T-helper 9 cell (primary cell): ENCODE measurements at places on chromosomes 3 and 15.

DNA sequence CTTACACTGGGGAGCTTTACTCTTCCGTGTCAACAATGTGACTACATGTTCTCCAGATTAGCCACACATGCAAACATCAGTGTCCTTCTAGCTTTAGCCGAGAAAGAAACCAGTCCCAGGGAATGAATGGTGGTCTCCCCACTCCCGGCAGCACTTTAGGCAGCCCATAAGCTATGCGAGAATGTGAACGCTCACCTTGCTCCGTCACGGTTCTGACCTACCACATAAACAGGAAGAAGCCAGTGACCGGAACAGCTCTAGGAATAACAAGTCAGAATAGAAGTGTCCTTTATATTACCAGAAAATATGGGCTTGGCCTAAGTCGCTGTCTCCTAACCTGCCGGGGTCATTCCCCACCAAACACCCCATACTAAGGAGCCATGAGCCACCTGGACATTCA lies 98.0 kb upstream of the ABHD17C start:
- DNase-seq = no peak

DNA sequence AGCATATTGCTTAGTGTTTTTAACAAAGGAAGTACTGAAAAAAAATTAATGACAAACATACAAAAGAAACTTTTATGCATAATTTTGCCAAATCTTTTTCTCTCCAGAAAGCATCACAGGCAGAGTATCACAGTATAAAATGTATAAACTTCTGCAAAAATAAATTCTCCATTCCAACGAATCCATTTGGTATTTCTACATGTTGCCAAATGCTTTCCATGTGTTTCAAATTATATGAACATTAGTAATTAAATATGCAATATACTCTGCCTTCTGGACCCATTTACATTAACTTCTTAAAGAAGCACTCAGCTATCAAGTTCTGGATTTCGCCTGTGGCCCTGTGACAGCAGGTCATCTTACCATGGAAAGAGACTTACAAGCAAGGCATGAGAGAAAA lies 189.1 kb upstream of the ALCAM start:
- no peak for DNase-seq

DNA sequence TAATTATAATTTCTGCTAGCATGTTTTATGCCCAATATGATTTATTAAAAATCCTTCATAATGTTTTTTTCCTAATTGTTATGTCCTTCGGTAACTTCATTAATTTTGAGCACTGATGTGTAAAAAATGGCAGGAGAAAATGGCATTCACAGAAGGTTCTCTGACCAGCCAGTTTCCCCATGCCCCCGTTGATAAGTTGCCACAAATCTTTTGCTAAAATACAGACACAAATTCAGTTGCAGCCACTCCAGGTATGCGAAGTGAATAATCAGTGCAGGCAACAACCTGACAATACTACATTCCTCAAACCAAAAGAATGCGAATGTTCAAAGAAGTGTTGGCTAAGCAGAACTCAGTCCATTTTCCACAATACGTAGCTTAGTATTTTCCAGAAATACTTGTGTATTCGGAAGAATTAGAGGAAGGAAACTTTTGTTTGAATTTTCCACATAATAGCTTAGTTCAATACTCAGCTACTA lies 32.7 kb downstream of the CHL1 start:
- DNase-seq = no peak

GRCh38 chr3:110932567-110932966 lies 139.0 kb upstream of the NECTIN3 start:
- DNase-seq = no peak

GRCh38 chr3:194930377-194931204 lies 244.9 kb downstream of the FAM43A start:
- no peak for DNase-seq

- DNase-seq = no peak
These were observed 20.1 kb upstream of the IGF1R start for GRCh38 chr15:98628216-98628615.

DNA sequence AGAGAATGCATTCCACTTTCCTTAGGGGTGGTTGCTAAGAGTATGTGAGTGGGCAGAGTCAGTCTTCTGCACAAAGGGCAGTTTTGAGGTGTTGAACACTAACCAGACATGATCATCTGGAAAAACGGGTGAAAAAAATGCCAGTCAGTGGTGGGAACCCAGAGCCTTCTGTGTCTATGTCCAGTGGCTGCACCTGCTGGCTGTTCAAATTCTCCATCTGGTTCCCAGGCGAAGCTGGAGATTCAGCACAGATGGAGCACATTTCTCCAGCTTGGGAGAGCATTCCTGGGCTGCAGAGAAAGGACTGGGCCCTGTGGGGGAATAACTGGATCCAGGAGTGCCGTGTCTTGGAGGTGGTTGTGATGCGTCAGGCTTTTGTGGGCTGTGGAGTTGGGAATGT lies 74.1 kb downstream of the TRAK1 start:
- DNase-seq = no peak

GRCh38 chr15:38164061-38164460 lies 88.6 kb upstream of the SPRED1 start:
- DNase-seq = no peak

- DNase-seq = no peak
These were observed 203.1 kb downstream of the KCNAB1 start for GRCh38 chr3:156323466-156323865.

GRCh38 chr15:58987491-58988005 lies at the start of gene RNF111:
RNF111 (plus strand) TSS chr15:58987663; CDS start chr15:59030823, 43,160 bp downstream.
- peak; percentile 81 for DNase-seq

DNA sequence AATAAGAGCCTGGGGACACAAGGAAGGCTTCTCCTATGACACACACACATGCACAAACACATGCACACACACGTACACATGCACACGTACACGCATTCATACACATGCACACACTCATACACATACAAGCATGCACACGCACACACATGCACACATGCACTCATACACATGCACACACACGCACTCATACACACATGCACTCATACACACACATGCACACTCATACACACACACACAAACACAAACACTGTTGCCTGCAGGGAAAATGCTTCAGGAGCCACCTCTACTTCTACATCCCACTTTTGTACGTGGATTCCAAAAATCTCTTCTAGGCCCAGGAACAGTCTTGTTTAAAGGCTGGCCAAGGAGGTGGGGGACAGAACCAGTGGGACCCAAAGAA lies 20.7 kb upstream of the NR2E3 start:
- DNase-seq = no peak

GRCh38 chr3:117844676-117845075 lies 1135.1 kb downstream of the TUSC7 start:
- DNase-seq = no peak

GRCh38 chr3:102460579-102460978 lies 25.8 kb downstream of the ZPLD1 start:
- no peak for DNase-seq

GRCh38 chr3:180860180-180860858 lies 52.2 kb upstream of the FXR1 start:
- no peak for DNase-seq

DNA sequence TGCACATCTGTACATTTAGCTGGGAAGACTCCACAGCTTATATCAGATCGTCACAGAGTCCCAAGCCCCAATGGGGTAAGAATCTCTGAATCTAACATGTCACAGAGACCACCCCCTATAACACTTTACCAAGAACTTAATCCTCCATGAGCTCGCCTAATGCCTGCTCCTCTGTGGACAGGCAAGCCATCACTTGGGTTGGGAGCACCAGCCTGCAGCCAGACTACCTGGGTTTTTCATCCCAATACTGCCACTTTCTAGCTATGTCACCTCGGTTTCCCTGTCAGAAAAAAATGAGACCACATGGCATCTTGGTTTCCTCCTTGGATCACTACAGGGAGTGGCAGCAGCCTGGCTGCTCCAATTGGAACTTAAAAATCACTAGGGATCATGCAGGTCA lies 277.9 kb upstream of the TLE3 start:
- DNase-seq = no peak

DNA sequence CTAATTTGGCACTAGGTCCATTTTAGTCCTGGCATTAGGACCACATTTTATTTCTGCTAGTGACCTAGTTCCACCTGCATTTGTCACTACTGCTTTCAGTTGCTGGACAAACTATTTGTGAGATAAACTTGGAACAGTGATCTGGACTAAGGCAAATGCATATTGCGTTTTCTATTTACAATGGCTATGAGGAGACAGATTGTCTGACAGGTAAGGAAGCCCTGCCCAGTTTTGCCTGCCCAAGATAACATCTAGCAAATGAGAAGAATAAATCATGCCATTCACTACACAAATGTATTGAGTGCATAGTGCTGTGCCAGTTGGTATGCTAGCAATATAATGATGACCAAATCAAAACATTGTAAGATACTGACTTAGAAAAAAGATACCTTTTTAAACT lies 245.7 kb downstream of the GRM7 start:
- DNase-seq = no peak

DNA sequence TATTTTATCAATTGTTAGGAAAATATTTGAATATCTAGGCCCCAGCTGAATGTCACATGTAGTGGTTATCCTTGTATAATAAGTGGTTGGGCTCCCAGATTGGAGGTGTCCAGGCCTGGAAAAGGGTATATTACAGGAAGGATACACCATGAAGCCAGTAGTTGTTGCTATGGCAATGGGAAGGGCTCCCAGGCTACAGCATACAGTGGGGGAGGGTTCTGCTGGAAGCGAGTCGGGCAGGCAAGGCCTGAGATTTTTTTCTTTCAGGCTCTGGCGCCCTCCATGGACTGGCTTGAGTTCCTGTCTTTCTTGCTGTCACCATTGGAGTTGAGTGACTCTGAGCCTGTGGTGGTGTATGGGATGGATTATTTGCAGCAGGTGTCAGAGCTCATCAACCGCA lies 8.9 kb downstream of the ECE2 start:
- DNase-seq = no peak

GRCh38 chr15:71883447-71883846 lies 73.1 kb downstream of the NR2E3 start:
- DNase-seq = no peak

GRCh38 chr3:36095238-36095637 lies 285.1 kb upstream of the STAC start:
- DNase-seq = no peak

DNA sequence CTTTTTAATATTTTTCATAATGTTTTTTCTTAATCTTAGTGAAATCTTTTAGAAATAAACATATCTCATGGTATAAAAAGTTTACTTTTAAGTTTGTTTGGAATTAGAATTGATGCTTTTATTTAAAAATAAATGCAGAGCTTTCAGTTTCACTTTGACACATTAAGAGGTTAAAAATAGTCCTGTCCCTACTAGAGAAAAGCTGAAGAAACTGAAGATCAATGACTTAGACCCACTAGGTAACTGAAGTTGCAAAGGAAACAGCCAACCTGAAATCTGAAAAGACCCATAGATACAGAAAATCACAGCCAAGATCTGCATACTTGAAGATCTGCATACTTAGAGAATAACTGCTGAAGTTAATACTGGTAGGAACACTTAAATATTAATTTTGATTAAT lies 237.6 kb downstream of the RAP2B start:
- no peak for DNase-seq

- no peak for DNase-seq
These were observed 40.0 kb upstream of the TEX9 start for GRCh38 chr15:56325186-56325585.

- no peak for DNase-seq
These were observed 29.1 kb upstream of the MAN2C1 start for GRCh38 chr15:75397494-75397893.

- no peak for DNase-seq
These were observed 24.8 kb upstream of the ZFAND6 start for GRCh38 chr15:80034629-80035028.

- DNase-seq = no peak
These were observed 64.8 kb downstream of the RBMS3 start for GRCh38 chr3:29345516-29346300.

GRCh38 chr3:56054844-56055243 lies 413.4 kb downstream of the ERC2 start:
- DNase-seq = no peak

GRCh38 chr15:33392453-33392852 lies 81.7 kb downstream of the RYR3 start:
- DNase-seq = no peak

DNA sequence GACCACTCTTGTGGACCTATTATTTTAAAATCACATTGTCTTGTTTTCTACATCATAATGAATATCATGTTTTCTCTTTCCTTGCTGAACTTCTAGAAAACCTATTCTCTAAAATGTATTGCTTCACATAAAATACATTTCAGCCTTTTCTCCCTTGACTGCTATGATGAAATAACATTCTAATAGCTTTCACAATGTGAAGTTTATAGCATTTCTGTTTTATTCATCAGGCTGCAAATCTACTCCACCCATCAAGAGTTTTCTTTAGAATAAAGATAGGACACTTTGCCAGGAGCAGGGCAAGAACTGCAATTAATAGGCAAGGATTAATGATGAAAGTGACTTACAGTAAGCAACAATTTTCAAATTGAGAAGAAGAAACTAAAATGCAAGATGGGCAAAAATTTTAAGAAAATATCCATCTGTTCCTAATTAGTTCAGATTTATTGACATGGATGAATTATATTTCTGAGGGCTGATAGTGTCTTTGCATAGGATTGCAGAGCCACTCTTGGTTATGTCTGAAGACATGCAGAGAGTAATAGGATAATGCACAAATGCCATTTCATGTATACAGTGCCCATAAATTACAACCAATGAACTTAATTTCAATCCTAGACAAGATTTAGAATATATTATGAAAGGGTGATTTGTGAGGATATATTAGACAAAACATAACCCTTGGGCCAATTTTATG lies 21.7 kb downstream of the LEKR1 start:
- no peak for DNase-seq

DNA sequence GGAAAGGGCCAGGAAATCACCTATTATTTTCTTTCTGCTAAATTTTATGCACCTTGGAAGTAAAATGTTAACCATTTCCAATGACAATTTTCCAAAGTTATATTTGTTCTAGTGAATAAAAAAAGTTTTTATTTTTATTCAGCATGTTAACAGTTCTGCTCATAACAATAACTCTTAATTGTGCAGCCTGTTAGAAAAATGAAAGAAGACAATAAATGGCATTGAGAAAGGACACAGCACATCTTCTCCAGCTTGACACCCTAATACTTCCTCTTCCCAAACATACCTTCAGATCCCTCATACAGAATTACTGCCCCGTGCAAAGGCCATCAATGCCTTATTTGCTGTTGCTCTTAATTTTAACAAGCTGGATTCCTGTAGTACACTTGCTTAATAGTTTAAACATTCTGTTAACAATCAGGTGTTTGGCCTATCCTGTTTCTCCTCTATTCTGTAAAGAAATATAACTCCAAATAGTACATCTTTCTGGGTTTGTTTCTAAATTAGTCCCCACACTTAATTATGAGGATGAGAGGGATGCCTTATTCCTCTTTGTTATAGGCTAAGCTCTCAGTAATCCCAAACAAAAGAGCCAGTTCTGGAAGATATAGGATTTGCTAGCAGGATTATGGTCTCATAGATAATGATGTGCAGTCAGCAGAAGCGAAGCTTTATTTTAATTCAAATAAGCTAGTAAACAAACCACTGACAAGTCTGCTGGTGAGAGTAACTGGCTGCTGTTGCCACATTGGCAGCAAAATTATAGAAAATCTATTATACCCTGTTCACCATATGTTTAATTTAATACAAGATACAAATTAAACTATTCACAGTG lies 19.2 kb upstream of the SOX2 start:
- DNase-seq = no peak

GRCh38 chr3:111857474-111857873 lies 1.6 kb upstream of the PHLDB2 start:
- no peak for DNase-seq
